ENCODE measurements at places on chromosomes 5 and 9. TPM values are rescaled to one million over a fixed set of nuclear protein-coding genes. Genes with fewer than 3 reads are reported as not detected.

- no peak for DNase-seq
Observed at GRCh38 chr9:81671880-81672280, 17.5 kb downstream of the TLE1 start.

CCL27 gene
- 1.1 TPM for polyA plus RNA-seq

DNA sequence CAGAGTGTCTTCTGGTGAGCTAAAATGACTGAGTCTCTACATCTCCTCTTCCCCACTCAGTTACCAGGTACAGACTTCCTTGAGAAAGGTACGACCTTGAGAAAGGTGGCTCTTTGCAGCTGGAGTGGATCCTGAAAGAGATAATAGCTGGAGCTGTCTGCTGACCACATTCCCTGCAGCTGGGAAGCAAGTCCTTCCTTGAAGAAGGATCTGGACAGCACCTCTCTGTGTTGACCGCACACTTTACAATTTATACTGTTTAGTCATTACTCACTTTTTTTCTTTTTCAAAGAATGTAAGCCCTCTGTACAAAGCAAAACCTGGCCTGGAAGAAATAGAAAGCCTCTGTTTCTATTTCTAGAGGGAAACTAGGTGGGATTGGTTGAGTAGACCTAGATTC, 148.8 kb downstream of the MACIR start:
- no peak for DNase-seq

DNA sequence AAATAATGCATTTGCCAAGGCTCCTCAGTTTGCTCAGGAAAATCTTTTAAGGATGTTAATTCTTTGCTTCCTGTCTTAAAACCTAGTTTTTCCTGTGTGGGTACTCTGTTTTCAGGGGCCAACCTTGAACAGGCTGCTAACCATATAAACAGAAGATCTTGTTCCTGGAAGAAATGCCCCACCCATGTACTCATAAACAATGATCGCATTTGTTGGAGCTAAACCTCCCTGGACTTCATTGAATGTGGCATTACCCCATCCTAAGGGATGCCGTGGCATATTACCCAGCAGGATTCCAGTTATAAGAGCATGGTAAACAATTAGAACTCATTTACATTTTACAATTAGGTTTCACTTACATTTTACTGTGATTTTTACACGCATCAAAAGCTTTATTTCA, 436.0 kb downstream of the ZNF608 start:
- DNase-seq: no peak

DNA sequence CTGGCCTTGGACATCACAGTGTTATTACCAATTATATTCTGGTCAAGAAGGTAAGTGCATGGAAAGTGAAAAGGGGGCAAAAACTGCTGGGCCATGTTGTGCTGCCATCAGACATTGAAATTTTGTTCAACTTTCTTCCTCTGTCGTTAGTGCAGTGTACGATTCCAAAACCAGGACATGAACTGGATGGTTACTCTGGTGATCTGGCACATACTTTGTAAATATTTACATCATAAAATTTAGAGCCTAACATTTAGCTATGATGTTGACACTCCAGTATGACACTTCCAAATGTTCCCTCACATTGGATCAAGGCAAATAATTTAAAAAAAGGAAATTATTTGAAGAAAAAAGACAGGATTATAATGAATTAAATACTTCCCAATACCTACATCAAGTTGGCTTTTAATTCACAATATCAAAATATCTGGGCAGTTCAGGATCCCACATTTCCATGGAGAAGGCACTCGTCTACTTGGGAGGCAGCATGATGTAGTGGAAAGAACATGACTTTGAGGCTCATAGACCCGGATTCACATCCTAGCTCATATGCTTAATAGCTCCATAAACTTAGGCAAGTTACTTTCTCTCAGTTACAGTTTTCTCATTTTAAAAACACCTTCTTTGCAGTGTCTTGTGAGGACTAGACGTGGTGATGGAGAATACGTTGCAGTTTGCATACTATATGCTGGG, 342.5 kb upstream of the MPDZ start:
- no peak for DNase-seq

Measured in left kidney (tissue), 8 donors.